ENCODE measurements at places on chromosomes 13 and 19.

DNA sequence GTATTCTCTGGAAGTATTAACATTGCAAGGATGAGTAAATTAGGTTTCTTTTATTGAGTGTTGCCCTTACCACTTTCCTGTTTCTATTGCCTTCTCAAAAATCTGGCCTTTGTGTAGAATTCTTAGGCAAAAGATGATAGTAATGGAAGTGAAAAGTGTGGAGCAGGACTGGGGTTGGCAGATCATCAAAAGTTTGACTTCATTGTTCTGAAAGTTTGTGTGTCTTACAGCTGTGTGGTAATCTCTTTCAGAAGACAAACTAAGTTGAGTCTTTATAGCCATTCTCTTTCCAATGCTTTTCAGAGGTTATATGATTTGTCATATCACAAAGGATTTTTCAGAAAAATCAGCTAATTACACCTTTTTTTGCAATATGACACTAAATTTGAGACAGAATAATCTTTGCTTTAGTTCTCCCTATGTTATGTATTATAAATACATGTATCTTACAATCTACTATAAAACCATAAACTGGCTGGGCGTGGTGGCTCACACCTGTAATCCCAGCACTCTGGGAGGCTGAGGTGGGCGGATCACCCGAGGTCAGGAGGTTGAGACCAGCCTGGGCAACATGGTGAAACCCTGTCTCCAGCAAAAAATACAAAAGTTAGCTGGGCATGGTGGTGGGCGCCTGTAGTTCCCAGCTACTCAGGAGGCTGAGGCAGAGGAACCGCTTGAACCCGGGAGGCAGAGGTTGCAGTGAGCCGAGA lies 8.7 kb upstream of the KCNRG start:
- DNase-seq = no peak

DNA sequence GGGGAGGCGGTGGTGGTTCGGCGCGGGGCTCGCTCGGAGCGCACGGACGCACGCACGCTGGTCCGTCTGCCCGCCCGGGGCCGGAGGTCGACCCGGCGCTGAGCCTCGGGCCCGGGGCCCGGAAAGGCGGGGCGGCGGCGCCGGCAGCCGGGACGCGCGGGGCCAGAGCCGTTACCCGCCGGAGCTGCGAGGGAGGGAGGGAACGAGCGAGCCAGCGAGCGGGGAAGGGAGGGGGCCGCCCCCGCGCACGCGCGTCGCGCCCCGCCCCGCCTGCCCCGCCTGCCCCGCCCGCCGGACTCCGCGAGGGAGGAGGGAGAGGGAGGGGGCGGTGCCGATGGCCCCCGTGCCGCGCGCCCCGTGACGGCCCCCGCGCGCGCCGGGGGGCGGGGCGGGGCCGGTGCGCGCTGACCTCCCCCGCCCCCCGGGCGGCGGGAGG lies 15.0 kb downstream of the CIC start:
- DNase-seq = peak; percentile 51

- DNase-seq = no peak
Measured at GRCh38 chr19:35483089-35483488, 7.2 kb downstream of the KRTDAP start.

- DNase-seq = no peak
Measured at GRCh38 chr19:1377965-1378785, 5.5 kb upstream of the NDUFS7 start.

DNA sequence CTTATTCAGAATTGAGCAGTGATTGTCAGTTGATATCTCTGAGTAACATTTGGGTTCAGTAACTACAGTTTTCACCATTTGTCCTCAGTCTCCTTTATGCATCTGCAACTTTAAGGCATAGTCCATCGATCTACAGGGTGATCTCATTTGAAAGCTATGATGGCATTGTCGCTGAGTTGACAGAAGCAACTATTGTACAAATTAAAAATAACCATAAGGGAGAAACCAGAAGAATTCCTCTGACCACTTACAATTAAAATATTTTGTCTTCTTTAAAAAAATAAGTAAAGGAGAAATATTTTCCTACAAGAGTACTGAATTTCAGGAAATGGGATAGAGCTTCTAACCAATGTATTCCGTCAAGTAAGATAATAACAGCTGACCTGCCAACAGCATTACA lies 30.6 kb downstream of the RAP2A start:
- no peak for DNase-seq

DNA sequence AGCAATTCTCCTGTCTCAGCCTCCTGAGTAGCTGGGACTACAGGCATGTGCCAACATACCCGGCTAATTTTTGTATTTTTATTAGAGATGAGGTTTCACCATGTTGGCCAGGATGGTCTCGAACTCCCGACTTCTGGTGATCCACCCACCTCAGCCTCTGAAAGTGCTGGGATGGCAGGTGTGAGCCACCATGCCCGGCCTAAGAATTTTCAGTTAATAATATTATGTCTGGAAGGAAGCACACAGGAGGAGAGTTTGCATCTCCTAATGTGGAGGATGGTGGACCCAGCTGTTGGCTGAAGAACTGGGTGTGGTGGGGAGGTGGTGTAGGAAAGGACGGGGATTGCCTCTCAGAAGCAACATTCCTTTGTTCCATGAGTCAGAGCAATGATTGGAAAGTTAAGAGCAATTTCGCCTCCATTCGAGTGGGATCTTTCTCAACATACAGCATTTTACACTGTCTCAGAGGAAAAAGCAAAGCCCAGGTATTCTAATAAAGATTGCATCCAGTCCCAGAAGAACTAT lies 11.9 kb downstream of the PDCD2L start:
- no peak for DNase-seq

- DNase-seq = peak; percentile 93
Measured at GRCh38 chr13:39876258-39876657, 220.8 kb downstream of the COG6 start.

GRCh38 chr19:55525289-55526101 lies 11.4 kb downstream of the SBK2 start:
- DNase-seq = no peak

GRCh38 chr13:48879432-48879831 lies 96.3 kb upstream of the FNDC3A start:
- DNase-seq = no peak

DNA sequence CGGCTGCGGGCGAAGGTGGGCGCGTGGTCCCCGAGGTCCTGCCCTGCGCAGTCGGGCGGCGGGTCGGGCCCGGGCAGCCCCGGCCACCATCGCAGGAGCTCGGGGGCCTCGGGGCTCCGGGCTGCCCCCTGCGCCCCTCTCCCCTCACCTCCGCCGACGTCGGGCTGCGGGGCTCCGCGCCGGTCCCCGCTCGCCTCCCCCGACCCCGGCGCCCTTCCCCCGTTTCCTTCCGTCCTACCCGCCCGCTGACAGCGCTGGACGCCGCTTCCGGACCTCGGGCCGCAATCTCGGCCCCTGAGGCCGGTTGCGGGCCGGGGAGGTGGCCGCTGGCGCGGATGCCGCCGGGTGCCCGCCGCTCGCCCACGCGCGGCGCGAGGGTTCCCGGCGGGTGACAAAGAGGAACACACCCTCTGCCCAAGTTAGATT lies 720 bp downstream of the FARP1 start:
- no peak for DNase-seq

- peak; percentile 86 for DNase-seq
Measured at GRCh38 chr13:104571161-104571892, 1505.1 kb upstream of the SLC10A2 start.

GRCh38 chr19:51140441-51140840 lies 1.7 kb upstream of the SIGLEC7 start:
- DNase-seq = no peak

DNA sequence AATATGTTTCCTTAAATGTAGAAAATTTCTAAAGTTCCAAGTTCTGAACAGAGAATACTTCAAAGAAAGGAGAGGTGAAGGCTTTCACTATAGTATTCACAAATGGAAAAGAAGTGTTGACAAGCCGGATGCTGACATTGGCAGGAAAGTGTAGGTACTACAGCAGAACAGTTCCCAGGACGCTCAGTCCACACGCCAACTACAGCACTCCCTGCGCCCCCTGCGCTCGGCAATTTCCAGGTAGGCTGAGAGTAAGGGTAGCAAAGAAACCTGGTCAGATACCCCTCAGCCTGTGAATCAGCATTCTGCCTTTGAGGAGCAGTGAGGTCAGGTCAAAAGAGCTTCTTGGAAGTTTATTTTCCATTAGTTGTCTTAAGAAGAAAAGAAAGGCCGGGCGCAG lies 115.3 kb downstream of the NALCN start:
- no peak for DNase-seq

GRCh38 chr13:55517312-55517711 lies 1623.4 kb upstream of the PRR20A start:
- DNase-seq = no peak

DNA sequence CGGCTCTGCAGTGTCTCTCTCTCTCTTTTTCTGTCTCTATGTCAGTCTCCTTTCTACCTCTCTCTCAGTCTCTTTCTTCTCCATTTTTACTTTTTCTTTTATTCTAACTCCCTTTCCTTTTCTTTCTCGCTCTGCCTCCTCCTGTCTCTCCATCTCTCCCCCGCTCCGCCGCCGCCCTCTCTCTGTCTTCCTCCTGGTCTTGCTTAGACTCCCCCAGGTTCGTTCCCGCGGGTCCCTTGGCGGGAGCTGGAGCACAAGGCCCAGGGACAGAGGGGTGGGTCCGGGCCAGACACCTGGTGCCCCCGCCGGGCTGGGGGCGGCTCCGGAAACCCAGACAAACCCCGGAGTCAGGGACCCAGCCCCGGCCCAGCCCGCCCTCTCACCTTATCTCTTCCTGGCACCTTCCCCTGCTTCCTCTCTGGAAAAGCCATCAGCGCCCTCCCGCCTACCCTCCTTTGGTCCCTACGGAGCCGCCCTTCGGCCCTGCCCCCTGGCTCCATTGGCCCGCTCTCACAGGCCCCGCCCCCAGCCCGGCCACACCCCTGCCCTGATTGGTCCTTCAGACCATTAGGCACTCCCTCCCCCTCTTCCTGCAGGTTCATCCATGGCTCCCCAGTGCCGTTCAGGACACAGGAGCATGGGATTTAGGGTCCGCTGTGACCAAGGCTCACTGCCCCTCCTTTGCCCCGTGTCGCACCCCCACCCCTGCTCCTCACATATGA lies 15.4 kb upstream of the NOP53 start:
- DNase-seq = no peak

DNA sequence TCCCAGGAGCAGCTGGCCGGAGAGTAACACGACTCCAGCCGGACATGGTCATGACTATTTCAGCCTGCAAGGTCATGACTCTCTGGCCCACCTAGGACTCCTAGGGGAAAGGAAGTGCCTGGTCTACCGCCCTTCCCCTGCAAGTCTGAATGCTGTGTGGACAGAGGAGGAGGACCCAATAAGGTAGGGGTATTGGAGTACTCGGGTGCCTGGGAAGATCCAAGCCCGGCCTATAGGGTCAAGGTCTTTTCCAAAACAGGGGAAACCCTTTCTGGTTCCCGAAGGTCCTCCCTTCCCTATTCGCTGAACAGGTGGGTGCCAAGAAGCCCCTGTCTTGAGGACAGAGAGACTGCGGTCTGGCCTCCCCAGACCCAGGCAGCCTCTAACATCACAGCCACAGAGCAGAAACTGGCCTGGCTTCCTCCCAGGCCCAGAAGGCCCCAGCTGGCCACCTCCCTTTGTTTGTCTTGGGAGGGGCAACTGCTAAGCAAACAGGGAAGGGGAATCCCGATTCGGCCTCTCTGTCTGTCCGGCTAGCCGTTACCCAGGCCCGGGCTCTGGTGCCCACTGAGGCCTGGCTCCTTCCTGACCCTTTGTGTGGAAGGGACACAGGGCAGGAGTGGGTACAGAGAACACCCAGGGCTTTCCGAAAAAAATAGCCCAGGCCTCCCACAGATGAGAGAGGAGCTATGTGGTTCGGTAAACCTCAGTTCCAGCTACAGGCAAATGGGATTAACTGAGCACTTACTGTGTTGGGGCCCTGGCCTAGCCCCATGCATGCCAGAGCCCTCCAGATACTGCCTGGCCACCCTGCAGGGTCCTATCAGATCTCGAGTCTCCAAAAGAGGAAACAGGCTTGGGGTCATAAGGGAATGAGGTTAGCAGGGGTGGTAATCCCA lies 5.2 kb upstream of the GRAMD1A start:
- DNase-seq = peak; percentile 17
